ENCODE measurements at places on chromosomes 3 and 15.

GRCh38 chr3:105944276-105944675 is 75.5 kb upstream of the CBLB start:
- DNase-seq = no peak

- no peak for DNase-seq
These were observed 36.0 kb upstream of the TIMP4 start for GRCh38 chr3:12194669-12195161.

- no peak for DNase-seq
These were observed 20.9 kb downstream of the GP9 start for GRCh38 chr3:129081503-129081902.

- no peak for DNase-seq
These were observed 22.6 kb downstream of the SH3BP5 start for GRCh38 chr3:15309662-15310335.
